ENCODE measurements at places on chromosomes 5 and 9.

DNA sequence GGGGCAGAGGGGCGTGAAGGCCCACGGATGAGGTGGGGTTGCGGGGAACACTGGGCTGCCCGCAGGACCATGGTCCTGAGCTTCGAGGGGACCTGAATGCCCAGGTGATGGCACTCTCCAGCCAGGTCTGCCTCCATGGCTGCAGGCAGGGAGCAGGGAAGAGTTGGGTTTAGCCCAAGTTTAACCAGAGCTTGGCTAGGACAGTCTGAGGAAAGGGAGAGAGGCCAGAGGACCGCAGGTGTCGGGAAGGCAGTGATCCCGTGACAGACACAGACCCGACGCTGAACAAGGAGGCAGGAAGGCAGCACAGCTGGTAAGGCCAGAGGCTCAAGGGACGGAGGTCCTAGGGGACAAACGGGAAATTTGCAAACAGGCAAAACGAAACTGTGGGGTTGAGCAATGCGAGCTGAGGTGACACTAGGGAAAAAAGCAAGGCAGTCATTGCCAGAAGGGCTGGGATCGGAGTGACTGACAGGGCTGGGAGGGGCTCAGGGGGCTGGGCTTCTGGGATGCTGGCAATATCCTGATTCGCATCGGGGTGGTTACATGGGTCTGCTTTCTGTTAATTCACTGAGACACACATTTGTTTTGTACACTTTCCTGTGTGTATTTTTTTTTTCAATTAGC lies 25.0 kb downstream of the ARPC5L start:
- DNase-seq = no peak

DNA sequence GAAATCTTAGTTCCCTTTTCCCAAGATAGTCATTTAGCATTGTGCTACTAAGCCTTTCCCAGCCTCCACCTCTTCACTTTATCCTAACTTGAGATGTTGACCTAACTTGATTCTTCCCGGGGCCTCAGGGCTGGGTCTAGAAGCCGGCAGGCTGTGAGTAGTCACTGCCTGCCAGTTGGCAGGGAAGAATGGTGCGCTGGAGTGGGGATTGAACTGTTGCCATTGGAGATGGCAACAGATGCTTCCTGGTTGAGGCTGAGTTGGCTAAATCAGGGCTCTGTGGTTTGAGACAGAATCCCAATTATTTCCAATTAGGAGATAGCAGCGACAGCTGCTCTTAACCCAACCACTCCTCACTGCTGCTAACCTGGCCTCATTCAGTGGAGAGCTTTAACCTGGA lies 343.1 kb downstream of the BRINP1 start:
- no peak for DNase-seq

DNA sequence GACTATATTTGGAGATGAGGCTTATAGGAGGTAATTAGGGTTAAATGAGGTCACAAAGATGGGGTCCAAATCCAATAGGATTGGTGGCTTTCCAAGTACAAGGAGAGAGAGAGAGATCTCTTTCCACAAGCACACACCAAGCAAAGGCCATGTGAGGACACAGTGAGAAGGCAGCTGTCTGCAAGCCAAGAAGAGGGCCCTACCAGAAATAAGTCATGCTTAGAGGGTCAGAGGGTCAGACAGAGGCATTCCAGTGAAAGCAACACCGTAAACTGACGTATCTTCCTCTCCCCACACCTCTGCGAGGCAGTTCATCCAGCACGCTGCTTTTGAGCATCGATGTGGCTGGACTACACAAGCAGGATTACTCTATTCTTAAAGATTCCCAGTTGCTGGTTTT lies 87.9 kb downstream of the SLC1A3 start:
- no peak for DNase-seq

DNA sequence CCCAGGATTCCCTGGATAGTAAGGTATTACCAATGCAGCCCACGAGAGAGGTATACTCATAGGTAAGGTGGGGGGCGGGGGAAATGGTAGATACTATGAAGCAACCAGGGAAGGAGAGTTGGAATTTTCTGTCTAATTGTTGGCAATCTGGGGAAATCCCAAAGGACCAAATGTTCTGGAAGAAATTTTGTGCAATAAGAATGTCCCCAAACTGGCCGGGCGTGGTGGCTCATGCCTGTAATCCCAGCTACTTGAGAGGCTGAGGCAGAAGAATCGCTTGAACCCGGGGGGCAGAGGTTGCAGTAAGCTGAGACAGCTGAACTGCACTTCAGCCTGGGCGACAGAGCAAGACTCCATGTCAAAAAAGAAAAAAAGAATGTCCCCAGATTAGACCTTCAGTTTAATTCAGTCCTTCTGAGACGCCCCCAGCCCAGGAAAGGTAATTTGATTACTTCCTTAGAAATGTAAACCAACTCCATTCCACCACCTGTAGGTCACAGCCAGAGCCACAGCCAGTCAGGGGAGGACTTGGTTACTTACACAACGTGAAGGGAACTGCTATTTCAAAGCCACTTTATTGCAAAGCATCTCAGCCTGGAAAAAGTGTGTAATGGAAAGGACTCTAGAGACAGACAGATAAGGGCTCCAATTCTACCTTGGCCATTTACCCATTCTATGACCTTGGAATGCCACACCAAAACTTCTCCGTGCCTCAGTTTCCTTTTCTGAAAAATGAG lies 50.0 kb upstream of the KLF4 start:
- DNase-seq = no peak

- DNase-seq = no peak
Measured at GRCh38 chr5:167694325-167695147, 596.9 kb upstream of the WWC1 start.

DNA sequence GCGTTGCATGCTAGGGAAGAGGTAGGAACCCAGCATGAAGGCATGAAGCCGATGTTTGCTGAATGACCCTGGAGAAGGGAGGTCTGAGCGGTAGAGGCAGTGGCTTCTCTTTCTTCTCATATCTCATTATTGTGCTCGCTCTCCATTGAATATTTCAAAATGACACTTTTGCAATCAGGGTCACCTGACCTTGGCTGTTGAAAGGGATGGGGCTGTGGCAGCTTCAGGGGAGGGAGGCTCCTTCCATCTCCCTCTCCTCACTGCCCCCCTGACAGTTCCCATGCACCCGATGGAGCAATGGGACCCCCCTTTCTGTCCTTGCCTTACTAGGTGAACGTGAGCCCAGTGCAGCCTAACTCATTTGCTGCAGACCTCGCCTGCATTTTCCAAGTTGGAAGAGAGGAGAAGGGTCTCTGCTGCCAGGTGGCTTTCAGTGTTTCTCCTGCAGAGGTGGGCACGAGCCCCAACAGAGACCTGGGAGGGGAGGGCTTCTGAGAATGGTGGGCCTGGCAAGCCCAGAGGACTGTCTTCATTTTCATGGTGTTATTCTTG lies 17.9 kb downstream of the STC2 start:
- DNase-seq = no peak

GRCh38 chr5:139839918-139840317 lies 44.3 kb downstream of the PSD2 start:
- no peak for DNase-seq

GRCh38 chr5:98282521-98282920 lies 490.9 kb upstream of the RGMB start:
- DNase-seq = no peak

GRCh38 chr5:2131826-2132496 lies 249.2 kb upstream of the IRX4 start:
- no peak for DNase-seq

DNA sequence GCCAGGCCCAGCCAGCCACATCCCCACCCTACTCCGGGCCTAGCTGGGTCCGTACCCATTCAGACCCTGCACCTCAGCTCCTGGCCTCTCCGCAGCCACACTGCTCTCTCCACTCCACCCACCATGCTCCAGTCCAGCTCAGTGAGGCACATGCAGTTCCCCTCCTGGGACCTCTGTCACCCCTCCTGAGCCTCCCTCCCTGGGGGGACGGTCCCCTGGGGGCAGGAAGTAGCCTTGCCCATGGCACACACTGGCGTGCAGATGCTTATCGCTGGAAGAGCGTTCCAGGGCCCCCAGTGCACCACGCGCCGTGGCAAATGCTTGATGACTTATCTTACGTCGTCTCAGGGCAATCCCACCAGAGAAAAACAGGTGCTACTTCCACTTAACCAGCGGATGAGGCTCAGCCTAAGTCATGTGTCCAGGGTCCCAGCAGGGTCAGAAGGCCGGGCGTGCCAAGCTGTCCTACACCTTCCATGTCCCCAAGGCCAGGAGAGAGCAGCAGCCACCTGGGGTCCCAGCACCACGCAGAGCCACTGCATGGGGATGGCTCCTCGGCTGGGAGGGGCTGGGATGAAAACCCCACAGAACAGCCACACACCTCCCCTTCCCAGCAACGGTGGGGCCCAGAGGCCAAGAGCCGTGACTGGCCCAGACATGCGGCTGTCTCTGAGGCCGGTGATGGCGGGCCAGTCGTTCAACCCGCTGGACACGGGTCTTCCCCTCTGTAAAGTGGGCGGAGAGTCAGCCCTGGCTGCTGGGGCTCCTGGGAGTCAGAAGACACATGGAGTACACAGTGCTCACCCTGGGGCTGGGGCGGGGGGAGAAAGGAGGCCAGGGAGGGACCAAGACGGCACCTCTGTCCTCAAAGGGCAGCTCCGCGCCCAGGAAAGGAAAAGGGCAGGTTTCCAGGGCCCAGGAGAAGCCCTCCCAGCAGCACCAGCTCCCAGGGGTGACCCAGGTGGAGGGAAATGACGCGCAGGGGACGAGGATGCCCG lies 2.6 kb upstream of the CCDC187 start:
- DNase-seq = no peak

DNA sequence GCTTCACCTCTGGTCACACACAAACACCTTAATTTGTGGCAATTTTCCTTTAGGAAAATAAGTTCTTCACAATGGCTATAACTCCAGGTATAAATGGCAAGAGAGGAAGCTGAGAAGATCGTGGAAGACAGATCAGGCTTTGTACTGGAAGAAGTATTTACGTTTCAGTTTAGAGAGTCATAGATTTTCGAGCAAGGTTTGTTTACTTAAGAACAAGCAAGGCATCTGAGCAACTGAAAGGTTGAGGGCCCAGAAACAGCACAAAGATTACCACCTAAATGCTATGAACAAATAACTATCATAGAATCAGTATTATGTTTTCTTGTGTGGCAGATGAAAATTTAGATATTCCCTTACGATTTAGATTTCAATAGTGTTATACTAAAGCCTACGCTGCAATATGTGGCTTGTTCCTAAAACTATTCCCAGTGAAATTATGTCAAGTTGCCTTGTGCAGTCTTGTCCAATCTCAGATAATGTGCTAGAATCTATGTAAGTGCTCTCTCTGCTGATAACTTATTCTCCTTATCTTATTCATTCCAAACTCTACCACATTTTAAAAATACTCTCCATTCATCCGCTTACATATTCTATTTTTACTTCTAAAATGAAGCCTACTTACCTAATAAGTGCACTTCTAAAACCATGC lies 6.7 kb downstream of the SLCO4C1 start:
- no peak for DNase-seq

GRCh38 chr5:111422747-111423720 lies 89.3 kb downstream of the STARD4 start:
- DNase-seq = no peak

- DNase-seq = no peak
Measured at GRCh38 chr9:129253803-129254381, 75.8 kb upstream of the IER5L start.

DNA sequence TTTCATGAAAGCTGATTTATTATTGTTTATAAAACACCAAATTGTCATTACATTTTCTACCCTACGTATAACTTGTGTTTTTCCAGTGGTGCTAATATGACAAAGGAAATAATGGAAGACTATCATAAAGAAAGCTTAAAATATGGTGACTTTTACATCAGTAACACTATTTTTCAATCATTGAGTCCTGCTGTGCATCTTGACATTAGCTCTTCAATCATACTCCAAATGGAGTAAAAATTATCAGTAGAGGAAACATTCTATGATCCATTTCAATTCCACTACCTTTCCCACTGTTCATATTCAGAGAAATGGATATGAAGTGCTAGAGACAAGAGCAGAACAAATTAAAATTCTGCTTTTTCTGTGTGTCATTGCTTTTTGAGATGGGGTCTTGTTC lies 536.6 kb downstream of the RAB3C start:
- no peak for DNase-seq

Data from substantia nigra (tissue), 51 donors.